Upper lobe of right lung (tissue), 1 donor: ENCODE measurements at places on chromosomes 13 and 19. TPM values are rescaled to one million over a fixed set of nuclear protein-coding genes. Genes with fewer than 3 reads are reported as not detected.

ZNF471 gene
- 5.9 TPM for total RNA-seq

LCP1 gene
- 234 TPM for total RNA-seq

DNA sequence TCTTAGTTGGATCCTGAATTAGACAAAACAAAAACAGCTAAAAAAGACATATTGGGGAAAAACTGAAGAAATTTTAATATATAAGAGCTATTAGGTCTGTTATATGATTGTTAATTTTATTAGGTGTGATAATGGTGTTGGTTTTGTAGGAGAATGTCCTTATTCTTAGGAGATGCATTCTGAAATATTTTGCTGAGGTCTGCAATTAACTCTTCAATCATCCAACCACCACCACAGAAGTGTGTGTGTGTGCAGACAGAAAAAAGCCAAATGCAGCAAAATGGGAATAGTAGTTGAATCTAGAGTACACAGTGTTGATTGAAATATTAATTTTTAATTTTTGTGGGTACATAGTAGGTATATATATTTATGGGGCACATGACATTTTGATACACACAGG, 12.1 kb upstream of the KBTBD7 start:
- DNase-seq = no peak

GRCh38 chr19:2186071-2186846, 22.5 kb downstream of the DOT1L start:
- peak; percentile 83 for DNase-seq

DNA sequence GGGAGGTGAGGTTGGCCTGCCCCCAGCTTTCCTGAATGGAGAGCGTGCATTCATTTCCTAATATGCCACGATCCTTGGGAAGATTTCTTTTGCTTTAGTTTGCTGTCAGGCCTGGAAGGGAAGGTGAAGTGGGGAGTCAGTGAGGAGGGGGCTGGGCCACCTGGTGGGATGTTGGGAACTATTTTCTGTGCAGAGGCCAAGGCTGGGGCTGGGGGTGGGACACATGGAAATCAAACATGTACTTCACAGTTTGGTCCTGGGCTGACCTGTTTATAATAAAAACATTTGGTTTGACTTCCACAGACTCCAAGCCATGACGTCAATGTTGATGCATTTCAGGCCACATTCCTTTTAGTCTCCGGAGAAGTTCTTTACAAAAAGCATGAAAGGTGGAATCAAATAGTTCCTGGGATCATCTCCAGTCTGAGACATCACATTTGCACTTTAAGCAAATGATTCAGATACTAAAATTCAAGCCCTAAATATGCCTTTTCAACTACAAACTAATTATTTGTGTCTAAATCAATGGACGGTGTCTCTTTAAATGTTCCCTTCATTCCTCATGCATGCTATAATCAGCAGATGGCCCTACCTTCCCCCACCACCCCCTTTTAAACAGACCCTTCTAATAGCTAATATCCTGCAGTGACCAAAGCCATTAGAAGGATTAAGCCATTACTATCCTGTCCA, 41.5 kb upstream of the MEDAG start:
- no peak for DNase-seq

- no peak for DNase-seq
Observed at GRCh38 chr13:51590971-51591627, 6.8 kb downstream of the WDFY2 start.

RDH8 gene
- total RNA-seq = not detected

GRCh38 chr13:110464556-110465333, 96.8 kb downstream of the RAB20 start:
- no peak for DNase-seq

- DNase-seq = no peak
Observed at GRCh38 chr13:68535329-68535728, 1305.2 kb upstream of the PCDH9 start.

DNA sequence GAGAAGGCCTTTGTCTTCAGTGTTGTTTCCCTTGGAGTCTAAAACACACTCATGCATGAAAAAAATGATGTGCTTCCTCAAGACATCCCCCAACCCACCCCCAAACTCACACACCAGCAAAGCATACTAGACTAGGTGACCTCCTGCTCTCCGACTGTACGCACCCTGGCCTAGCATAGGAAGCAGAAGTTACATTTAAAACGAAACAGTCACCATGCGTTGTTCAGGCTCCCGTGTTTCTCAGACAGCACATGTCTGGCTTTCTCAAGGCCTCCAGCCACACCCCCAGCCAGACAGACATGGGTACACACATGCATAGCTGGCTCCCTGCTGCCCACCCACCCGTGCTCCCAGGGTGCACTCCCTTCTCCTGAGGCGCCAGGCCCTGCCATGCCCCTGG, 28.7 kb upstream of the C1QTNF9 start:
- DNase-seq = peak; percentile 81

- DNase-seq = no peak
Observed at GRCh38 chr13:67223024-67223423, 7.1 kb downstream of the PCDH9 start.

DNA sequence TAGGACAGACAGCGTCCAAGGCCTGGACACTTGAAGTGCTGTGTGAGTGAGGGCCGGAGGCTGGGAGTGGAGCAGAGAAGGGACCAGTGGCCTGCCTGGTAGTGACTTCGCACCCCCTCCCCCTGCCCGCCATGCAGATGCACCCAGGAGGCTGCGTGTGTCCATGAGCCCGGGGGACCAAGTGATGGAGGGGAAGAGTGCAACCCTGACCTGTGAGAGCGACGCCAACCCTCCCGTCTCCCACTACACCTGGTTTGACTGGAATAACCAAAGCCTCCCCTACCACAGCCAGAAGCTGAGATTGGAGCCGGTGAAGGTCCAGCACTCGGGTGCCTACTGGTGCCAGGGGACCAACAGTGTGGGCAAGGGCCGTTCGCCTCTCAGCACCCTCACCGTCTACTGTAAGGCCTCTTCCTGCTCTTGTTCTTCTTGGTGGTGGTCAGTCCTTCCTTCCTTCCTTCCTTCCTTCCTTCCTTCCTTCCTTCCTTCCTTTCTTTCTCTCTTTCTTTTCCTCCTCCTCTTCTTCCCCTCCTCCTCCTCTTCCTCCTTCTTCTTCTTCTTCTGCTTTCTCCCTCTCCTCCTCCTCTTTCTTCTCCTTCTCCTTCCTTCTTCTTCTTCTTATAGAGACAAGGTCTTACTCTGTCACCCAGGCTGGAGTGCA, 6.0 kb upstream of the FFAR1 start:
- DNase-seq = no peak

GPR183 gene
- total RNA-seq = 13.6 TPM

C13orf46 gene
- total RNA-seq = 21.2 TPM

- peak; percentile 77 for DNase-seq
Observed at GRCh38 chr13:97976610-97977521, 23.4 kb downstream of the IPO5 start.

HCN2 gene
- 0.52 TPM for total RNA-seq

DNA sequence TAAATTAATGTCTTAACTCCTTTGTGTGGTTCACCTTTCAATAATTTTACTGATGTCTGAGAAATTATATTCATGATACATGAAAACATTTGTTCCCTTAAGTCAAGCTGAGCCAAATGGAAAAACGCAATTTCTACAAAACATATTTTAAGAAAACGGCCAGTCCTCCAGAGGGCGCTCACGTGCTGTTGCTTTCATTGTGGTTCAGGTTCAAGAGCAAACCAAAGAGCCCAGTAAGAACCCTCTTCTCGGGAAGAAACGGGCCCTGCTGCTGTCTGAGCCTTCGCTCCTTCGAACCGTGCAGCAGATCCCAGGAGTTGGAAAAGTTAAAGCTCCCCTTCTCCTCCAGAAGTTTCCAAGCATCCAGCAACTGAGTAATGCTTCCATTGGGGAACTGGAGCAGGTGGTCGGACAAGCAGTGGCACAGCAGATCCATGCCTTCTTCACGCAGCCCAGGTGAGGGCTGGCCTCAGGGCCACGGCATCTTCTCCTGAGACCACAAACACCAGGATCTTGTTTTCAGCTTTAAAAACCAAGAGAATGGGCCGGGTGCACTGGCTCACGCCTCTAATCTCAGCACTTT, 4.3 kb downstream of the FAAP24 start:
- peak; percentile 81 for DNase-seq

- DNase-seq = no peak
Observed at GRCh38 chr13:99105160-99105559, 95.5 kb upstream of the UBAC2 start.

SUGP2 gene
- total RNA-seq = 75.6 TPM

AKAP8 gene
- total RNA-seq = 31.0 TPM

DNA sequence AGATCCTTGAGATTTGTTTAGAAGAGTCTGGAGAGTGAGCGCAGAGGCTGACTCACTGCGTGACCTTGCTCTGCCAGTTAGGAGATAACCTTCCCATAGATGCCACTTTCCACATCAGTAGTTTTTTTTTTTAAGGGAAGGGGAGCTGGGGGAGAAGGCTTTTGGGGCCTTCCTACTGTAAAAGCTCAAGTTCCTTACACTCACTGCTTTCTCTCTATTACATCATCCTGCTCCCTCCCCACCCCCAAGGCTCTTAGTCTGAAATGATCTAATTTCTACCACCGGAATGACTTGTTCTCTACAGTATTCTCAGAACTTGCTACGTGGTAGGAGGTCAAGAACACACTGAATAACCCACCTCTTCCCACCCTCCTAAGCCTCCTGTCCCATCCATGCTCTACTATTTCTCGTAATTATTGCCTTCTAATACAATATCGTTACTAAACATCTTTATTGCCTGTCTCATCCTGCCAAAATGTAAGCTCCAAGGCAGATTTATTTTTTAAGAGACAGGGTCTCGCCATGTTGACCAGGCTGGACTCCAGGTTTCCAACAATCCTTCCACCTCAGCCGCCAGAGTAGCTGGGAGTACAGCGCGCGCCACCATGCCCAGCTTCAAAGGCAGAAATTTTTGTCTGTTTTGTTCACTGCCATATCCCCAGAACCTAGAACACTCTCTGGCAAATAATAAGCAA, 1.2 kb downstream of the LONP1 start:
- DNase-seq = no peak

- DNase-seq = peak; percentile 92
Observed at GRCh38 chr19:11041966-11042627, 47.2 kb upstream of the LDLR start.

DNA sequence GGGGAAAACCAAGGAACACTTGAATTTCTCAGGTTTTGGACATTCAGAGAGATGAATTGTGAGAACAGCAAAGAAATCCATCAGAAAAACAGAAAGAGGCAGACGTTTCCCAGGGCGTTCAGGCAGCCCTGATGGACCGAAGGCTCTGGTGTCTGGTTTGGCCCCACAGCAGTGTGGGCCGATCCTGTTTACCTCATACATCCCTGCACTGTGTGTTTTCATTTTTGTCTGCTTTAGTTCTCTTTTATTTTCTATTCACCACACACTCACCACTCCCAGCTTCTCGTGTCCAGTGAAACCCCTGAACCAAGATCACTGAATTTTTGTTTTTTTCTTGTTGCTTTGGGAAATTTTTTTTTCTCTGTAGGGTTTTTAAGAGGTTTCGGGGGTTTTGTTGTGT, 11.9 kb upstream of the WDR18 start:
- no peak for DNase-seq

FUT1 gene
- 19.9 TPM for total RNA-seq

TMEM238 gene
- 19.8 TPM for total RNA-seq

LGALS14 gene
- not detected for total RNA-seq

DNA sequence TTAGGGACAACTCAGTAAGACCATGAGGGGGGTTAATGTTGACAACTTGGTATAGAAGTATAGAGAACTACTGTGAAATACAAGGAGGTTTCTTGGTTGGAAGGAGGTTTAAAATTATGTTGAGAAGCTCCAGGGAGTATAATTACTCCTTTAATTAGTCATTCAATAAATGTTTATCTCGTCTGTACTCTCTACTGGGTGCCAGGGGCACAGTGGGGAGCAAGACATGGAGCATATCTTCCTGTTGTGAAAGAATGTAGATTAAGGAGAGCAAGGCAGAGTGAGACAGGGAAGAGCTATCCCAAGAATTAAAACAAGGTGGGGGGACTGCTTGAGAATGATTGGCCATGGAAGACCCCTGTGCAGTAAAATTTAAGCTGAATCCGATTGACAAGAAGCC, 33.7 kb upstream of the TDRD3 start:
- no peak for DNase-seq

- no peak for DNase-seq
Observed at GRCh38 chr13:35714588-35715377, 238.3 kb upstream of the MAB21L1 start.

DNA sequence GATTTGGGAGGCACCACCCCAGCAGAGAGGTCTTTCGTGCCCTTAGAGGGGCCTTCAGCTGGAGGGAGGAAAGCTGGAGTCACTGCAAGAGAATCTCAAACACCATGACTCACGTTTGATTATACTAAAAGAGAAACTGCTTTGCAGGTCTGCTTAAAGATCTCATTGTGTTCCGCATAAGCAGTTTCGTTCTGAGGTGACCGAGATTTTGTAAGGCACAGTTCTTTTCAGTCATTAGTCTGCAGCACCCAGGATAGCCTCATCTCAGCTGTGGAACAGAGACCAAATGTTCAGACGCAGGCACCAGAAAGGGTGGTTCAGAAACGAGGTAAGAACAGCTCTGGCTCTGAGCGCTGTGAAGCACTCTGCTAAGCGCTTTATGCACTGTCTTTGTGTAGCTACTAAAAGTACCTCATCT, 71.2 kb upstream of the GTF3A start:
- no peak for DNase-seq

EDDM13 gene
- total RNA-seq = 1.1 TPM

DNA sequence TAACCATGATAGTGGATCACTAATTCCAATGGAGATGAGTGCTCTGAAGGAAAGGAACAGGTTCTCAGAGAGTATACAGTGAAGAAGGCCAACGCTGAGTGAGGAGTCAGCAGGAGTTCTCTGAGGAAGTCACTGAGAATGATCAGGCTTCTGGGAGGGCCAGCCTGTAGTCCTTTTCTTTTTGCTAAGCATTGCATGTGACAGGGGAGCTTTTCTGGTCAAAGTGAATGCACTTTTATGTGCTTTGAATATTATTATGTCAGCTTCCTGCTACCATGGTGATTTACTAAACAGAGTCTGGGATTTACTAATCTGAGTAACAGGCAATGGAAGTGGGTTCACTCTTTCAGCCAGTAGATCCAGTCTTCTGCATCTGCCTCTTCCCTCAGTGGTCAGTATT, 81.1 kb upstream of the SERP2 start:
- no peak for DNase-seq

F10 gene
- total RNA-seq = 7.9 TPM

DNA sequence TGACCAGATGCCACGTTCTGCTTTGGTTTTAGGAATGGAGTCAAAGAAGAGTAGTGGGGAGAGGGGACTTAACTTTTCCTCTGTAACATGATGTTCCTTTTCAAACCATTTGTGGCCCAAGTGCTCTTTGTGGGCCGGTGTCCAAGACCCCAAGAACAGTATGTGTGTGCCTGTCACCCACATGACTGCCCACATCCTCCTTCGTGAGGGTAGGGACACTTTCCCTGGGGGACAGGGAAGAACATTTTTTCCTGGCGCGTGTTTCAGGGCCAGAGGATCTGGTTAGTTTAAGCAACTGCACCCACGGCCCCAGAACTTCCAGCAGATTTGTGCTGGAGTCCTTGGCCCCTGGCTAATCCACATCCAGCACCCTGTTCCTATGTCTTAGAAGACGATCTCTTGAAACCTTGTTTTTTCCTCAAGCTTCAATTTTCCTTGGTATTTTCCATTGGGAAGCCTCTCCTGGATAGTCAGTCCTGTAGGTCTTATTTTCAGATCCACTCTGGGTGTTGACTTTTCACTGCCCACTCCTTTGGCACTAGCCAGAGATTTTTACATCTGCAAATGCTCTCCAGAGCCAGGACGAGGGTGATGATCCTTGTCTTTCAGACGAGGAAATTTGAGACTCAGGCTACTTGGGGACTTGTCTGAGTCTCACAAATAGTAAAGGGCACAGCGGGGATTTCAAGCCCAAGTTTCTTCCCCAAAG, 10.8 kb upstream of the CCDC97 start:
- no peak for DNase-seq
